ENCODE measurements at places on chromosomes 6 and 20. TPM values are rescaled to one million over a fixed set of nuclear protein-coding genes. Genes with fewer than 3 reads are reported as not detected.

The UNC93A gene
- 0.18 TPM for polyA plus RNA-seq

The PLG gene
- polyA plus RNA-seq = not detected

The ISM1 gene
- polyA plus RNA-seq = 0.73 TPM

The TAP1 gene
- polyA plus RNA-seq = 13.8 TPM

The ZNF391 gene
- polyA plus RNA-seq = 10.8 TPM

The TCP1 gene
- 200 TPM for polyA plus RNA-seq

- DNase-seq = no peak
Measured at GRCh38 chr20:48803176-48804053, 24.4 kb downstream of the PREX1 start.

DNA sequence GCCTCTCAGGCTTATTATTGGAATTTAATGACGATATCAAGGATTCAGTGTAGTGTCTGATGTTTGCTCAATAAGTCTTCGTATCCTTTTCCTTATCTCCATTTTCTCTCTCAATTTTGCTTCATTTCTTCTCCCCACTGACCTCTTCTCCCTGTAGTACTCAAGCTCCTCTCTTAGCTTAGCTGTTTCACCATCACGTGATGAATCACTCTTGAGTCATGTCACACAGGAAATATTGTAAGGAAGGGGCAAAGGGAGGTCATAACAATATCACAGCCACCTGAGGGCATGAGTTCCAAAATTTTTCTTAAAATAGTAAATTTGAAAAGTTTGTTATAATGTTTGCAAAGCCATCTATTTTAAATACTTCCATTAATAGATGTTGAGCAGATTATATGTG is 392.2 kb upstream of the MARCKS start:
- DNase-seq = no peak

- no peak for DNase-seq
Measured at GRCh38 chr6:15384901-15385300, 139.0 kb downstream of the JARID2 start.

GRCh38 chr6:114240796-114241195 is 102.0 kb downstream of the HS3ST5 start:
- no peak for DNase-seq

DNA sequence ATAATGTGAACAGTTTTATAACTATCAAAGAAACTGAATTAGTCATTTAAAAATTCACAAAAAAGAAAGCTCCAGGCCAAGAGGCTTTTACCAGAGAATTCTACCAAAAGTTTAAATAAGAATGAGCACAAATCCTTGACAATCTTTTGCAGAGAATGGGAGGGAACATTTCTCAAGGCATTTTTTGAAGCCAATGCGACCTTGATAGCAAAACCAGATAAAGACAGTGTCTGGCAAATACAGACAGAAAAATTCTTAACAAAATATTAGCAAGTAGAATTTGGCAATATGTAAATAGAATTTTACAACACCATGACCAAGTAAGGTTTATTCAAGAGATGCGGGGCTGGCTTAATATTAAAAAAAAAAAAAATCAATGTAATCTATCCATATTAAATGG is 41.7 kb downstream of the RNF24 start:
- no peak for DNase-seq

DNA sequence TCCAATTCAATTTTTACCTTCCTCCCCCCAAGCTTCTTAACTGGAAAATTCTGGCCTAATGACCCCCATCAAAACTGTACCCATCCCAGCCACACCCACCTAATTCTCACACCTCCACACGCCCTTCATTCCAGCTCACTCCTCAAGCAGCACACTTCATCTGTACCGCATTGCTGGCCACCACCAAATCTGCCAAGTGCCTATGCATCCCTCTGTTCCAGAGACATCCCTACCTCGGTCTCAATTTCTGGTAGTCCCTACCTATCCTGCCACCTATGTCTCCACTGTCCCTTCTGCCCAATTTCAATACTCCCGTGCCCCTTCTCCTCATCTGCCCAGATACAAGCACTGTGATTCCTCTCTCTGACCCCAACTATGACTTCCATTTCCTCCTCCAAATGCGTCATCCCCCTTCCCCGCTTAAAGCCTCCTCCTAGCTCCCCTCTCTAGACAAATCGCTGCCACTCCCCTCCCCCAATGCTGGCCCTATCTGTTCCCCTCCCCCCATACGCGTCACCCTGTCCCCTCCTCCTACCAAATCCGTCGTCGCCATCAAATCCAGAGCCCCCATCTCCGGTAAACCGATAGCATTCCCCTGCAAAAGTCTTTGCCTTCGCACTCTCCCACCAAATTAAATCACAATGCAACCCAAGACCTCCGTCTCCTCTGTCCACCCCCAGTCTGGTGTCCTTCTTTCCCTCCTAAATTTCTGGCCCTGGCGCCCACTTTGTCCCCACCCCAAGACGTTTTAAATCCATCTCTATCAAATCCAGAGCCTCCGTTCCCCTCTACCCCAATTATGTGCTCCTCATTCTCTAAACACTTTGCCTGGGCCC is 1.2 kb downstream of the MTCH1 start:
- DNase-seq = peak; percentile 94

DNA sequence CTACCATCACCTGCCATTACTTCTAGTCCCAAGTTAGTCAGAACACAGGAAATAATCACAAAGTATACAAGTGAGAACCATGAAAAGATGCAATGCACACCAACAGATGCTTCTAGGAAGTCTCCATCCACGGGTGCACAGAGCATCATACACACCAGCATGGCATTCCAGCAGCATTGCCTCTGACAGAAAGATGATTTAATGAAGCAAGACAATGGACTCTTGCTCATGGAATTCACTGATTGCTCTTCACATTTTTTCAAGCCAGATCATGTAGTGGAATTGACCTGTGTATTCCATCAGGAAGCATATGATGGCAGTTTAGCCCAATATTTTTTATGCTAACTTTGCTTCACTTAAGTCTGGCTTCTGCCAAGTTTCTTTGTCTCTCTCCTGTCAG is 406.3 kb upstream of the RGS17 start:
- no peak for DNase-seq

GRCh38 chr6:39210450-39210849 is 18.8 kb downstream of the KCNK5 start:
- DNase-seq = no peak

- DNase-seq = peak; percentile 1
Measured at GRCh38 chr6:75524322-75524972, 30.8 kb upstream of the FILIP1 start.

DNA sequence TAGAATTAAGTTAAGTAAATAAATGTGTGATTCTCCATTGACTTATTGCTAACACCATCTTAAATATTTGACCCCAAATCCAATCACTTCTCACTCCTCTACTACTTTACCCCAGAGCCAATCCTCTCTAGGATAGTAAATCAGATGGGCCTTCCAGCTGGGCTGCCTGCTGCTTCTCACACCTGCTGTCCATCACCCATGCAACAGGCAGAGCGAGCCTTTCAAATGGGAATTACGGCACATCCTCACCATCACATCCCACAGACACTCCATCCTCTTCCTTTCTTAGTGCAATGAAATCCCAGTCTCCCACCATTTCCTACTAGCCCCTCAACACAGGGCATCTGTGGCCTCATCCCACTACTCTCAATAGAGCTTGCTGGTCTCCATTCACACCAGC is 34.0 kb downstream of the HLA-F start:
- peak; percentile 37 for DNase-seq

DNA sequence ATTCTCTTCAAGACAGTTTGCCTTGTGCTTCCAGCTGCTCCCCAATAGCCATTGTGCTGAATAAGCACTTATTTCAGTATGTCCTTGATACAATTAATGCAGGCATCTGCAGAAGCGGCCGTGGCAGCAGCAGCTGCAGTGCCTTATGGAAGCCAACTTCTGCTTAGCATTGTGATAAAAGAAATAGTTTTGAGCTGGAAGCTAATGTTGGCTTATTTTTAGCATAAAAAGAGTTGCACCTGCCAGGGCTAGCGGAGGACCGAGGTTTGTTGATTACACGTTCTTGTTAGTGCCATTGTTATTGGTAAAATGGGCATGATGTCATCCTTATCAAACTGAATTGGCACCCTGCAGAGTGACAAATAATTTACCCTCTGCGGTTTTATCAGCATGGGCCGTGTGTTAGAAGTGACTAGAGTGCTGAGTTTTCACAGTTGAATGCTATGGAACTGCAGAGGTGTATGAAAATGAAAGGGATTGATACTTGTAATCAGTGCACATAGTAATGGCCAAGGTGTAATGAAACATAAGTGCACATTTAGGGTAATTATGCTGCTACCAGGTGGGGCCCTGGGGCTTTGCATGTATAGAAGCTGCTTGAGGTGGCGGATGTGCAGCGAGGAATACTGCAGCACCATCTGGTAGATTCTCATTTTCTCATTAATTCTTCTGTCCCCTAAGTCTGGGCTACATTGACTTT is 334.3 kb downstream of the CDKAL1 start:
- peak; percentile 78 for DNase-seq

GRCh38 chr20:62129731-62130531 is 7.7 kb downstream of the LSM14B start:
- no peak for DNase-seq
